Activated T-helper 1 cell treated with anti-CD3 and anti-CD28 coated beads, Interleukin-2, amount 50 U/mL, for 16 hours (primary cell): ENCODE measurements at places on chromosomes 4 and X.

- no peak for DNase-seq
These were observed 7.2 kb downstream of the PDHA1 start for GRCh38 chrX:19350941-19351384.

- no peak for DNase-seq
These were observed 68.3 kb upstream of the SLC7A11 start for GRCh38 chr4:138310498-138310897.

DNA sequence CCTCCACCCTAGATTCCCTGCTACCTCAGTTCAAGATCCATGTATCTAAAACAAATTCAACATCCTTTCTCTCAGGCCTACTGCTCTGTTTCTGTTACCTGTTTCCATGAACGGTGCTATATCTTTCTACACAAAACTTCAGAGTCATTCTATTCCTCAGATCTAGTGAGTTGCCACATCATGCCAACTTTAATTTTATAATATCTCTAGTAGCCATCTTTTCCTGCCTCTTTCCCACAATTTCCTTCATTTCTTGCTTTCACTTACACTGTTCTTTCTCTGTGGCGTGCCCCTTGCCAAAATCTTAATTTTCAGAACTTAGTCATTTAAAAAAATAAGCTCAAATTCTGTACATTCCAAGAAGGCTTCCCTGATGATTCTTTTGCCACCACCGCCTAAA is 15.2 kb downstream of the GUCY1A1 start:
- DNase-seq, result no peak

DNA sequence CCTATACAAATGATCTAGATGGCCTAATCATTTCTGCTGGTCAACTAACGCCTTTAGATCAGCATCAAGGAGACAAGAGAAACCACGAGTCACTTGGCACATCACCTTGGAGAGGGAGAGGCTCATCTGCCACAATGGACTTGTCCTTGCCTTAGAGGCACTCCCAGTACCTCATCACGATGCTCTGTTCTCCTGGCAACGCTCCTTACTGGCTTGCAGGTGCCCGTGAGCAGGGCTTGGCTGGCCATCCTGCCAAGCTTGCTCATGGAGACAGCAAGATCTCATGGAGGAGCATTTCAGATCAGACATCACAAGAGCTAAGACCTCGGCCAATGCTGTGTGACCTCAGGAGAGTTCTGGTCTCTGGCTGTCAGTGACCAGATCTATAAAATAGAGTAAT is 2.7 kb upstream of the SMIM20 start:
- DNase-seq, result no peak

DNA sequence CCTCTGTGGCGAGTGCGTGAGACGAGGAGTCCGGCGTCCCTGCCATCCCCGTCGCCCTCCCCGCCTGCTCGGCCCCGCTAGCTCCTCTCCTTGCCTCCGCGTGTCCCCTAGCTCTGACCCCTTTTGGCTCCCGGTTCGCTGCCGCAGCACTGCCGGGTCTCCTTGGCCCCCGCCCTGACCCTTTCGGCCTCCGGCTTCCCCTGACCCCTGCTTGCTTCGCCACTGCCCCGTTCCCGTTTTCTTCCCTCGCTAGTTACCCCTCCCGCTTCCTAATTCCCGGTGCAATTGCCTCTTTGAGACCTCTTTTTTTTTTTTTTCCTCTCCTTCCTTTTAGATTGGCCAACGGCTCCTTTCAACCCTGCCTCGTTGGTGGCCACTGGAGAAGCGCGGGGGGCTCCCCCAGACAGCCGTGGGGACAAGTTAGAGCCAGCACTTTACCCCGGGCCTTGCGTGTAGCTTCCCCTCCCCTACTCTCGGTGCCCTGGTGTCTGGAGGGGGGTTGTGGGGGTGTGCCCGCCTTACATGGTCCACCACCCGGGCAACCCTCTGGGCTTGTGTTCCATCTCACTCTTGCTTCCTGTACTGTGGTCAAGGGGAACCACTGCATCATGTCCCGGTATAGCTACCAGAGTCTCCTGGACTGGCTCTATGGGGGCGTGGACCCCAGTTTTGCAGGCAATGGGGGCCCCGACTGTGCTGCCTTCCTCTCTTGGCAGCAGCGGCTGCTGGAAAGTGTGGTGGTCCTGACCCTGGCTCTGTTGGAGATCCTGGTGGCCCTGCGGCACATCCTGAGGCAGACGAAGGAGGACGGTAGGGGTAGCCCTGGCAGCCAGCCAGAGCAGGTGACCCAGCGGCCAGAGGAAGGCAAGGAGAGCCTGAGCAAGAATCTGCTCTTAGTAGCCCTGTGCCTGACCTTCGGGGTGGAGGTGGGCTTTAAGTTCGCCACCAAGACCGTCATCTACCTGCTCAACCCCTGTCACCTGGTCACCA is 548 bp downstream of the TMEM164 start:
- no peak for DNase-seq

DNA sequence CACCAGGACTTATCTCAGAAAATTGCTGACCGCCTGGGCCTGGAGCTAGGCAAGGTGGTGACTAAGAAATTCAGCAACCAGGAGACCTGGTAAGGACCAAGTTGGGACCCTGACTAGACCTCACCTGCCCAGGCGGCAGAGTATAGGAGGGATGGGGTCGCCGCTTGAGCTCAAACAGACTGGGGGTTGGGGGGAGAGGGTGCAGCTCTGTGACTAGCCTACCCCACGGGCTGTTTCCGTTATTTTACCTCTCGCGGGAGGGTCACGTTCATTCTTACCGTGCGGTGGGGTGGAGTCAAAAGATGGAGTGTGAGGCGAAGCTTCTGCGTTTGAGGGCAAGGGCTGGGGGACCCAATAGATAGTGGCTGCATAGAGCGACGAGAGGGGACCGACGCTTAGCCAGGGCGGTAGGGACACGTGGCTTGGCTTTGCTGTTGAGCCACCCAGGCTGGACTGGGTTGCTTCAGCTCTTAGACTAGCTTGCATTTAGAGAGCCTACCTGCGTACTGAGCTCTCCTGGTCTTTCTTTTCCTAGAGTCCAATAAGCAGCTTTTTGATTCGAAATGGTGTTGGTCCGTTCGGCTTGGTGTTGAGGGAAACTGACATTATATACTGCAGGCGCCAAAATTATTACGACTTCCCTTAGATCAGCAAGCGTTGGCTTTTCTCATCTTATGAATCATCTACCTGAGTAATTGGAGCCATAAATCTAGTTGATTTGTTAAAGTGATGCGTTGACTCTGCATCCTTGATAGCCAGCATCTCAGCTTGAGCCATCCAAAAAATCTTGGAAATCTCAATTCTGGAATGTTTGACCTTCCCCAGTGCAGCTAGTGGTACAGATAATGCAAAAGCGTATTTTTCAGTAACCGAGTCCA is 591 bp downstream of the PRPS1 start:
- peak; percentile 13 for DNase-seq

- no peak for DNase-seq
These were observed 168.3 kb downstream of the TMA16 start for GRCh38 chr4:163662768-163663167.

DNA sequence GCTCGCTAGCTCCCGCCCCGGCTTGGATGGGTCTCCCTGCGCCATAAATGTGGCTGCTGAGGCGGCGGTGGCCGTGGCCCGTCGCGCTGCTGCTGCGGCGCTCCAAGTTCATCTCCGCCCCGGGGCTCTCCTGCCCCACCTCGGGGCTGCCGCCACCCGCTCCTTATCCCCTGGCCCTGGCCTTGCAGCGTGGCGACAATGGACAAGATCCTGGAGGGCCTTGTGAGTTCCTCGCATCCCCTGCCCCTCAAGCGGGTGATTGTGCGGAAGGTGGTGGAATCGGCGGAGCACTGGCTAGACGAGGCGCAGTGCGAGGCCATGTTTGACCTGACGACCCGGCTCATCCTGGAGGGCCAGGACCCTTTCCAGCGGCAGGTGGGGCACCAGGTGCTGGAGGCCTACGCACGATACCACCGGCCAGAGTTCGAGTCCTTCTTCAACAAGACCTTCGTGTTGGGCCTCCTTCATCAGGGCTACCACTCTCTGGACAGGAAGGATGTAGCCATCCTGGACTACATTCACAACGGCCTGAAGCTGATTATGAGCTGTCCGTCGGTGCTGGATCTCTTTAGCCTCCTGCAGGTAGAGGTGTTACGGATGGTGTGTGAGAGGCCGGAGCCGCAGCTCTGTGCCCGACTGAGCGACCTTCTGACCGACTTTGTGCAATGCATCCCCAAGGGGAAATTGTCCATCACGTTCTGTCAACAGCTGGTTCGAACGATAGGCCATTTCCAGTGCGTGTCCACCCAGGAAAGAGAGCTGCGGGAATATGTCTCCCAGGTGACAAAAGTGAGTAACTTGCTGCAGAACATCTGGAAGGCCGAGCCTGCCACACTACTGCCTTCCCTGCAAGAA is 763 bp downstream of the USP38 start:
- no peak for DNase-seq

GRCh38 chrX:53332204-53332603 is 50.8 kb upstream of the IQSEC2 start:
- DNase-seq, result no peak

- no peak for DNase-seq
These were observed 737.2 kb upstream of the SLIT2 start for GRCh38 chr4:19514276-19515070.

DNA sequence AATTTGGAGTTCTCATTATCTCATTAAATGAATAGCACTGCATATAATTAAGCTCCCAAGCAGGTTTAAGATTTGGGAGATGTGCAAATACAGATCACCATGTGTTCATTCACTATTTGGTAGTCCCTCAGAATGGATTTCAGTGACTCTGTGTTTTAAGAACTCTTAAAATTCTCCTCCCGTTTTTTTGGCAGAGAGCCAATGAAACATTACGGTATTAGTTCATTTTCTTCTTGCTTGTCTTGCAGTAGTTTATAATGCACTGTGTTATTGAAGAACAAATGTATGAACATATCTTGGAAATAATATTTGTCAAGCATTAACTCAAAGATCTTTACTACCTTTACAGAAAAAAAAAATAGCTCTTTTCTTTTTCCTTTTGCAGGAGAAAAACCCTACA is 32.7 kb downstream of the KLF3 start:
- DNase-seq, result no peak

GRCh38 chr4:106287353-106287969 is 28.5 kb downstream of the TBCK start:
- DNase-seq, result no peak

DNA sequence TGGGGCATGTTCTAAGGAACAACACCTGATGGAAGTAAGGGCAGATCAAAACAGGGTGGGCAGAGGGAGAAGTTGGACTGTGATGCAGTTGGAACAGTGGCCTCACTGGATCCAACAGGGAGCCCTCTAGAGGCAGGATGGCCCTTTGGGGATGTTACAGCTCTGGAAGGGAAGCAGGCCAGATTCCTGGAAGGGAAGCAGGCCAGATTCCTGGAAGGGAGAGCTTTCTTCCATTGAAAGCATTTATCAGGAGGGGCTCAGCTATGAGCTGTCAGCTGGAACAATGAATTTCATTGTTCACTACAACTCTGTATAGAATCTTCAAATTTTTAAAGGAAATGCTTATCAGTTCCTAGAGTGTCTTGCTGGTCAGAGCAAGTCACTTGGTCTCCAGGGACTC is 17.7 kb downstream of the IL15 start:
- no peak for DNase-seq

DNA sequence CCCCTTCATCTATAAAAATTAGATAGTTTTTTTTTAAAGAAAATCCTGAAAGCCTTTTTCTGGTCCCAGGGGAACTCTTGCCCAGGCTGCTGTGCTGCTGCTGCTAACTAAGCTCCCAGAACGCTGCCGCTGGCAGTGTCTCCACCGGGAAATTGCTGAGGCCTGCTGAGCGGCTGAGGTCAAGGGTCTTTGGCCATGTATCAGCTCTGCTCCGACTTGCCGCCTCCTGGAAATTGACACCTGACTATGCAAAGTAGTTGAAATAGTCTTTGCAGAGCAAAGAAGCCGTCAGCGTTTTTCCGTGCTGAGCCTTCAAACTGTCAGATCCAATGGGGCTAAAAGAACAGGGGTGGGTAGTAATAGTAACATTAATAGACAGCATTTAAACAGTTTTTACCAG is 839 bp downstream of the QDPR start:
- DNase-seq, result no peak
